NCI-H2227 treated with DMSO at 0.1 percent for 48 hours (cell line): ENCODE measurements at places on chromosomes 6 and 20.

DNA sequence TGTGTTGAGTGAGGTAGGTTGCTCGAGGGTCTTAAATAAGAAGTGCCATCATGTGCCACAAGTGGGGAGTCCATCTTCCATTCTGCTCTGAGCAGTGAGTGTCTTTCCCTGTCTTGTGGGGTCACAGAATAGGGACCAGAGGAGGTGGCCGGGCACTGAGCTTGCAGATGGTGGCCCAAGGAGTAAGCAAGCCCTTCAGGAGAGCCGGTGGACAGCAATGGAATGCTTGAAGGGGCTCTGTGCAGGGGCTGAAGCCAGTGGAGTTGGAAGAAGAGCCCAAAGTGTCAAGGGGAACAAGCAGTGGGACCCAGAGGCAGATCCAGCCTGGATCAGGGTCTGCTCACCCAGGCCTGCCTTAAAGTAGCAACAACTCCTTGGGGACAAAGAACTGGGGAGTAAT lies 213.5 kb upstream of the SNX9 start:
- no peak for DNase-seq

DNA sequence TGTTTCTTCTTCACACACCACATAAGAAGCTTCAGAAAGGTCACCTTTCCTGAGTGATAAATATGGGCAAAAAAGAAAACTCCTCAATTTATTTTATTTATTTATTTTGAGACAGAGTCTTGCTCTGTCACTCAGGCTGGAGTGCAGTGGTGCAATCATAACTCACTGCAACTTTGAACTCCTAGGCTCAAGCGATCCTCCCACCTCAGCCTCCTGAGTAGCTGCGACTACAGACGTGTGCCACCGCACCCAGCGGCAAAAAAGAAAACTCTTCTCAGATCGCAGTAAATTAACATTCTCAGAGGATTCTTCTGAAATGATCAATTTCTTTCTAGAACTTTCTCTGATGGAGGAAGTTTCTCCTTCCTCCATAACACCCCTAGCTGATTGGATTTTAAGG lies 111.2 kb downstream of the TRERF1 start:
- DNase-seq, result no peak

GRCh38 chr20:24835195-24835594 lies 113.9 kb upstream of the CST7 start:
- no peak for DNase-seq

DNA sequence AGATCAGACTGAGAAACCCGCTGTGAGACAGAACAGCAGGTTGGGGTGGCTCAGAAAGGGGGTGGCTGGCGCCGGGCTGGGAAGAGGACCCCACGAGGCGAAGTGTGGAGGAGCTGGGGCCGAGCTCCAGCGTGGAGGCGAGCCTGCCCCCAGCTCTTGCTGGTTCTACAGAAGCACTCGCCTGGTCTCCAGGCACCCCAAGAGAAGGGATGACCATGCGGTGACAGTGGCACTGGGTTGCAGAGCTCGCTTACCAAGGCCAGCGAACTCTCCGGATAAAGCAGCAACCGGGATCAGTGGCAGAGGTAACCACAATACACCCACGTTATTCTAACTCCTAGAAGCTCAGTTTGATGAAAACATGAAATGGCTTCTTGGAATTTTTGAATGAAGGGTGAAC lies 26.5 kb downstream of the THBS2 start:
- no peak for DNase-seq

GRCh38 chr6:29749308-29749662 lies 26.1 kb downstream of the HLA-F start:
- DNase-seq, result no peak

DNA sequence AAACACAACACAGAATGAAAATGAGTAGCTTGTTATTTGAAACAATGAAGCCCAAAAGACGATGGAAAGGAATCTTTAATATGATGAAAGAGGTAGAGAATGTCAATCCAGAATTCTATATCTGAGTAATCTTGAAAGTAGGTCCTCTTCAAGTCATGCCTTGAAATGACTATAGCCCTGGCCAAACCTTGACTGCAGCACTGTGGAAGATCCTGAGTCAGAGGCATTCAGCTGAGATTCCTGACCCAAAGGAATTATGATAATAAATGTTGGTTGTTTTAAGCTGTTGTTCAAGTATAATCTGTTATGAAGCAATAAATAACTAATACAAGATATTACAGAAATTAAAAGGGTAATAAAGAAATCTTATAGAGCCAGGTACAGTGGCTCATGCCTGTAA lies 64.8 kb downstream of the IBTK start:
- no peak for DNase-seq

- DNase-seq, result no peak
Observed at GRCh38 chr6:5125152-5126006, 40.2 kb downstream of the PPP1R3G start.

- DNase-seq, result peak; percentile 98
Observed at GRCh38 chr6:134585517-134585873, 267.6 kb upstream of the SGK1 start.

DNA sequence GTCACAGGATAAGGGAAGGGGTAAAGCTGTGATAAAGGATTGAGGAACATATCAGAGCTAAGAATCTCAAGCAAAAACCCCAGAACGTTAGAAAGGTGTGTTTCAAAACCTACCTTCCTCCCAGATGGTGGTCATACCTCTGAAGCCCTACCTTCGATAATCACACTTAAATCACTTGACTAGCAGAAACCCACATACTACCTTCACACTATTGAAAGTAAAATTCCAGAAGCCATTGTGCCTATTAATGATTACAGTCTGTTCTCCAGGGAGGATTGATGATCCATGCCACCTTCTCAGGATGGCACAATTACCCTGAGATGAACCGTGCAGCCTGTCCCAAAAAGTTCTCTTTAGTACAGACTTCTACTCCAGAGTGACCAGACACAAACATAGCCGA lies 72.3 kb upstream of the SOX4 start:
- no peak for DNase-seq

DNA sequence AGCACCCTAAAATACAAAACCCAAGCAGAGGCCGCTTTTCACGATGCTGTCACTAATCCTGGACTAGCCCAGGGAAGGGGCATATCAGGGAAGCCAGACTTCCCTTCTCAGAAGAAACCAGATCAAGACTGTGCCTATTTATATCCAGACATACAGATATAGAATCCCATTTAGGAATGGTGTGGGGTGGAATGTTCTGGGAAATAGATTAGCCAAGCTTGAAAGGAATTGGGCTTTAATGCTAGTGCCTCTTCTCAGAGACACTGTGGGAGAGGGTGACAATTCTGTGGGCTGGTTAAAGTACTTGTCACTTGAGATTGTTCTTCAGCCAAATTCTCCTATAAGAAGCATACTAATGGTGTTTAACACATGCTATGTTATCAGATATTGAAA lies 45.5 kb downstream of the SNAP25 start:
- no peak for DNase-seq

DNA sequence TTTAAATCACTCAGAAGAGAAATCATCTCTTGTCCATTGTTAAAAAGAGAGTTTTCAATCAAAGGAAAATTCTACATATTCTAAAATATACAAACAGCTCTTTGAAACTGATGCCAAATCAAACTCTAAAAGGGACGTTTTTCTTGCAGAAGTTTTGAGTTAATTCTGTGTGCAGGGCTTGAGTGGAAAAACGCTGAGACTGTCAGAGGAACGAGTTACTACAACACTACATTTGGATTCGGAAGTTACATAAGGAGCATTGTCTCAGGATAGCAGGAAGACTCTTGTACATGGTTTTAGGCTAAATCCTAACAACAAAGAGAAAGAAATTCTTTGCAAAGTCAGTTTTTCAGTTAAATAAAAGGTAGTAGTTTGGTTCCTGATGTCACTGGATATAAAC lies 155.7 kb upstream of the SUPT3H start:
- no peak for DNase-seq

GRCh38 chr6:90485635-90486277 lies 101.1 kb downstream of the MAP3K7 start:
- DNase-seq, result no peak

- no peak for DNase-seq
Observed at GRCh38 chr6:167115054-167115453, 7.8 kb upstream of the CCR6 start.

GRCh38 chr6:13001927-13002326 lies 285.4 kb downstream of the PHACTR1 start:
- DNase-seq, result no peak

DNA sequence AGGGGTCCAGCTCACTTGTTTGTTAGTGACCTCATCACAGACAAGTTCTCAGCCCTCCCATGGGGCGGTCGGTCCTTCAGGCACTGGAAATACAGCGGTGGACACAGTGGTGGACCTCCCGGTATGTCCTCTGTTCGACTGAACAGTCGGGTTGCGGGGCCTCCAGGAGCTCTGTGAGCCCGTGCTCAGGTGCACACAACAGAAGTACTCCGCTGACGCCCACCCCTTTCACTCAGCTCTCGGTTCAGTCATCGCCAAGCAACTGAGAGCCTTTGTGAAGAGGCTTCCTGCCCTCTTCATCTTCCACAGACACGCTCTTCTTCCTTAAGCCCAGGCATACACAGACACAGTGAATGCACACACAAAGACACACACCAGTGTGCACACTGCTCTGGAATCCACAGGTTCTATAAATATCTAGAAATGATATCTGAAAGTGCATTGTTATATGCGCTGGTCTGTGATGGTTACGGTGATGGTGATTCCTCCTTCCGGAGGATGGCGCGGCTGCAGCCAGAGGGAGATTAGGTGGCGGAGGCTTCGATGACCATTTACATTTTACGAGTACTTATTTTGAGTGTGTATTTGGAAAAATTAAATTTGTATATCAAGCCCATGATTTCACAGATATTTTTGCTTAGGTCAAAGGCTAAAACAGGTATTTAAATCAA lies 46.8 kb upstream of the BHLHE23 start:
- no peak for DNase-seq

DNA sequence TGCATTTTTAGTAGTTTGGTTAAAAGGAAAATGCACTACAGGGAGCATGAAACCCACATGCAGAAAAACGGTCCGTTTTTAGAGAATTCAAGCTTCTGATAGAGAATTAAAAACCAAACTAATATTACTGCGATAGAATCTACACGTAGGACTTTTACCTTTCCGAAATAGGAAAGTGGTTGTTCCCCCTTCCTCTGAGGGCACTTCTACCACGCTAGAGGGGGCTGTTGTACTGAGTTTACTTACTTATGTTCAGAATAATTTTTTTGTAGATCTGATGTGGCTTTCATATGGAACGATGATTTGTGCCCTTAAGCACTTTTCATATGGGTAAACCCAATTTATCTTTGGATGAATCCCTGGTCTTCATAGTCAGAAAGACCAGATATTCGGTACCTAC lies 264.3 kb upstream of the PLN start:
- no peak for DNase-seq

- DNase-seq, result no peak
Observed at GRCh38 chr6:2185466-2185865, 59.9 kb downstream of the GMDS start.

- DNase-seq, result no peak
Observed at GRCh38 chr6:95530176-95530819, 47.0 kb upstream of the MANEA start.

- no peak for DNase-seq
Observed at GRCh38 chr6:99254616-99255550, 94.6 kb downstream of the FAXC start.

DNA sequence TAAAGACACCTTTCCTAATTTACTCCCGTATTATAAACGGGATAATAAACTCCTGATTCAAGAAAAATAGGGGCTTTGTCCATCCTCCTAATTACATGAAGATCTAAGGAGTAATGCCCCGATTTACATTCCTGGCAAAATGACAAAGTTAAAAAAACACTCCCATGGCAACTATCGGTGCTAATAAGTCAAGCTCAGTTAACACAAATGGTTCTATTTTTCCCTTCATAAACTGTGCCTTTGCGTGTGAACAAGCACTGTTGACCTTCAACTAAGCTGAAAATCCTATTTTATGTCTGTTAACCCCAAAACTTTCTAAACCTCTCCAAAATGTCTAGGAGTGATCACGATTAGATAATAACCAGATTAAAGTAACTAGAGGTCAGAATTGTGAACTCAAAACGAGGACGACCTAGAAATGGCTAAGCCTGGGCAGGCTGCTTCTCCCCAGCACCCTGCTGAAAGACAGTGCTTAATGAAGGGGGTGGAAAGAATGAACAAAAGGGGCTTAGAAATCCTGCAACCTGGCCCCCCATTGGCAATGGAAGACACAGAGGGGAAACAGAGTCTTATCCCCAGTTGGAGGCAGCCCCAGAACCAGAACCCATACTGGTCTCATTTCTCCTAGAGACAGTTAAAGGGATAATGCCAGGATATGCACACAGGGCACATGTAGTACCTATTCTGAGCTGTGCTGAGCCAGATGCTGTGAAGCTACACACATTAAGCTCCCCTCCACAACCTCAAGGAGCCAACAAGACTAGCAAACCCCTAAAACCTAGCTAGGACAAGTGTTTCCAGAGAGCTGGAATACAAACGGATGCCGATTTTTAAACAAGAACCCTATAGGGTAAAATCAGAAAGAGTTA lies 23.0 kb downstream of the SLC23A2 start:
- no peak for DNase-seq

DNA sequence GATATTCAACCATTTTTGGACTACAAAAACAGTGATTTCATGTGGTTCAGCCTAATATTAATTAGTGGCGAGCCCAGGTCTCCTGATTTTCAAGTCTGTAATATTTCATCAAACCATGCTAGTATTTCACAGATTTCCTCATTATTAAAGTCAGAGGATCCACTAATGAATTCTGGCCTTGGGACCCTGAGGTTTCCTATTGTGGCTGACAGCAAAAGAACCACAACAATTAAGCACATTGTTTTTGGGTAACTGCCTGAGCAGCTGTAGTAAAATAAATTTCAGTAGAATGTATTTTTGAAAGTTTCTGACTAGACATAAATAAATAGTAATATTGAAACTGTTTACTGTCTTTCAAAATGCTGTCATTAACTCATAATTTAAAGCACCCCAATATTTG lies 630.7 kb upstream of the MMS22L start:
- no peak for DNase-seq

GRCh38 chr6:156309017-156309416 lies 468.2 kb upstream of the ARID1B start:
- no peak for DNase-seq

- DNase-seq, result no peak
Observed at GRCh38 chr6:159501558-159501957, 191.5 kb downstream of the SOD2 start.

- no peak for DNase-seq
Observed at GRCh38 chr6:112431803-112432202, 84.7 kb downstream of the RFPL4B start.

- DNase-seq, result no peak
Observed at GRCh38 chr6:50185006-50185405, 135.3 kb upstream of the DEFB112 start.

DNA sequence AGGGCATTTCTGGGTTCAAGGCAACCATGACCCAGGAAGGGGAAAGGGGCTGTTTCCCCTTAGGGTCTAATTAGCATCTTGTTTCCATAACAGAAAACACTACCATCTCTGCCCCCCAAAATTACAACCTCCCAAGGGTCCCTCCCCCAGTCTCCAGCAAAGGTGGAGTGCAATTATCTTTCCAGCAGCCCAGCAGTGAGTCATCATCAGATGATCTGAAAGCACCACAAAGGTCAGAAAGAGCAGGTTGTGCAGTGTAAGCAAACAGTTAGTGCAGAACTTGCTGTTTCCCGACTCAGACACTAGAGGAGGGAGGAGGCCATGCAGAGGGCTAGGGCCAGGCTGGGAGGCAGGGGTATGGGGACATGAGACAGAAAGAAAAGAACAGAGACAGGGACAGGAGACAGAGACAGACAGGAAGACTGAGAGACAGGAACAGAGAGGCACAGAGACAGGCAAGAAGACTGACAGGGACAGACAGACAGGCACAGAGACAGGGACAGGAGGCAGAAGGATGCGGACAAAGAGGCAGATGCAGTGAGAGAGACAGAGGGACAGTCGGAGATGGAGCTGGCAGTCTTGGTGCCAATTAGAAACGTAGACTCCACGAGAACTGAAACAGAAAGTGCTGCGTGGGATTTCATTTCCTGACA lies 62.5 kb downstream of the PYGB start:
- peak; percentile 62 for DNase-seq
